ENCODE measurements at places on chromosomes 12 and 14. TPM values are rescaled to one million over a fixed set of nuclear protein-coding genes. Genes with fewer than 3 reads are reported as not detected.

- DNase-seq, result no peak
These were observed 4.0 kb downstream of the NCOR2 start for GRCh38 chr12:124563401-124563800.

Gene CMKLR1
- total RNA-seq, result 17.6 TPM

DNA sequence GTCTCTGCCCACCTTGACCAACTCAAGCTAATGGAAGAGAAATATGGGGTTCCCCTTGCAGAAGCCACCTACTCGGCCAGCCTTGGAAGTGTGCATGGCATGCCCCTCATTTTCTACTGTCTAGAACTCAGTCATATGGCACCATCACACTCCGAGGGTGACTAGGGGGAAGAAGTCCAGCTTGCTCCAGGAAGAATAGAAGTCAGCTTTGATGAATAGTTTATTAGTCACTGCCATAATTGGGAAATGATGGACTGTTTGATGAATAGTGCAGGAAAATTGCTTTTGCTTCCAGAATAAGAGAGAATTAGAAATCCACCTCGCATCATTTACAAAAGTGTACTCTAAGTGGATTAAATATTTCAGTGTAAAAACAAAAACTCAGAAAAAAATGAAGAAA, 1030.6 kb downstream of the VRK1 start:
- no peak for DNase-seq

GRCh38 chr12:84624601-84625000, 288.0 kb downstream of the SLC6A15 start:
- no peak for DNase-seq

- DNase-seq, result no peak
These were observed 169.8 kb downstream of the OTOGL start for GRCh38 chr12:80268924-80269749.

DNA sequence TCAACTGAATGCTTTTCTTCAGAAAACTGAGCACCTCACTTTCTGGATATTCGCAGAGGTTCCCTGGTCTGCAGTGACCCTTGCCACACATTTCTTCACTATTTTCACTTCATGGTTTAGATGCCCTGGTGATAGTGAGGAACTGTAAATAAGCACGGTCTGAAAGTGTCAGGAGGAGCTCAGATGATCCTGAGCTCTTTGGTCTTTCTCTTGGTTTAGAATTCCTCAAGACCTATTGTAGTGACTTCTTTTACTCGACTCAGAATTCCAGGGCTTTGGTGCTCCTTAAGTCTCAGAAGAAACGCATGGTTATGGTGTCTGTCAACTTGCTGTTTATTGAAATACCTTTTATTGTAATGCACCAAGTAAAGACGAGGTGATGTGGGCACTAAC, 84.0 kb downstream of the SAMD4A start:
- DNase-seq, result no peak

DNA sequence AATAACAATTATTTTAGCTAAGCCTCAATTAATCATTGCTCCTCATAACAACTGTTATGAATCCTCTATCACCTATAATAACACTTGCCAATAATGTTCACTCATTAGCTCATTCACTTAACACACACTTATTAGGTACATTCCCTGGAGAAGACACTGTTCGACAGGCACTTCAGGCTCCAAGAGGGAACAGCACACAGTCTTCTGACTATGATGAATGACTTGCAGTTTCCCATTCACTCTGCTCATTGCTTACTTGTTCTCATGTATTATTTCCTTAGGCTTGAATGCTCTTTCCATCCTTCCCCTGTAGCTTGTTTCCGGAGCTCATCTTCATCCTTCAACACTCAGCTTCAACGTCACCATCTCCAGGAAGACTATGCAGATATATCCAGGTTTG, 437.3 kb downstream of the TMEM132D start:
- no peak for DNase-seq

DNA sequence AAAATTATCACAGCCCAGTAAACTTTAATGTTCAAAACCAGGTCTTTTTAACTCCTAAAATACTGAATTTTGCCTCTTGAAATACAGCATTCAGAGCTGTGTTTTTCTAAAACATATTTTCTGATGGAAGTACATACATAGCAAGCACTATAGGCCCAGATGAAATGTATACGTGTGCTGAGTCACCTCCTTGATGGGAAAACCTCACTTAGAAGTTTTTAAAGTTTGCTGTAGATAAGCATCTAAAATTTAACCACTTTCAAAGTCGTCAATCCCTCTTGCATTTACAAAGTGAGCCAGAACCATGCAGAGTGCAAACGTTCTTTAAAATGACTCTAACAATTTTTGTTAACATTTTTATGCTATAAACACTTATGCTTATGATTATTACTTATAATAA, 618.8 kb downstream of the RPS29 start:
- DNase-seq, result no peak

Gene C12orf60
- total RNA-seq, result 3.6 TPM

DNA sequence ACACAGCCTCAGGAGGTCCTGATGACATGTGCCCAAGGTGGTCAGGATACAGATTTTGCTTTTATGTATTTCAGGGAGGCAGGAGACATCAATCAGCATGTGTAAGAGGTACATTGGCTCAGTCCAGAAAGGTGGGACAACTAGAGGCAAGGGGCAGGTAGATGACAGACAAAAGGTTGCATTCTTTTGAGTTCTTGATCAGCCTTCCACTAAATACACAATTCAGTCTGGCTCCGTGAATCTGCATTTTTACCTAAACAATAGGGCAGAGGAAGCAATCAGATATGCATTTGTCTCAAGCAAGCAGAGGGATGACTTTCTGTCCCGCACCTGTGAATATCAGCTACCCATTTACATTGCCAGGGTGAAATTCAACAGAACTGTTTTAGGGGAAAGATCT, 178.6 kb downstream of the KSR2 start:
- DNase-seq, result no peak

GRCh38 chr12:51321882-51322281, 2.1 kb downstream of the BIN2 start:
- DNase-seq, result no peak

- no peak for DNase-seq
These were observed 159.7 kb downstream of the TTLL5 start for GRCh38 chr14:75820761-75821160.

Gene TGFB3
- total RNA-seq, result 90.7 TPM

DNA sequence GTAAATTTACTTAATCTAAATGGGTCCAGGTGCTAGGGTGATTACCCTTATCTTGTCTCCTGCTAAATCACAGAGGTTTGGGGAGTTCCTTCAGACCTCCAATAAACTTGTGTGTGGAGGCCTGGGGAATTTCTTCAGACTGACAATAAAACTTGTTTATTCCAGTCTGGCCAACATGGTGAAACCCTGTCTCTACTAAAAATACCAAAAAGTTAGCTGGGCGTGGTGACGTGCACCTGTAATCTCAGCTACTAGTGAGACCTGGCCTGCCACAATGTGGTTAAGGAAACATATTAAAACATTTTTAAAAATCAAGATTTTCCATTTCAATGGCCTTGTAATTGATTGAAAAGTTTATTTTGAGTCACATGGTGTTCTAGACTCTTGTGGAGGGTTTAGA, 126.9 kb upstream of the FGD4 start:
- DNase-seq, result no peak

DNA sequence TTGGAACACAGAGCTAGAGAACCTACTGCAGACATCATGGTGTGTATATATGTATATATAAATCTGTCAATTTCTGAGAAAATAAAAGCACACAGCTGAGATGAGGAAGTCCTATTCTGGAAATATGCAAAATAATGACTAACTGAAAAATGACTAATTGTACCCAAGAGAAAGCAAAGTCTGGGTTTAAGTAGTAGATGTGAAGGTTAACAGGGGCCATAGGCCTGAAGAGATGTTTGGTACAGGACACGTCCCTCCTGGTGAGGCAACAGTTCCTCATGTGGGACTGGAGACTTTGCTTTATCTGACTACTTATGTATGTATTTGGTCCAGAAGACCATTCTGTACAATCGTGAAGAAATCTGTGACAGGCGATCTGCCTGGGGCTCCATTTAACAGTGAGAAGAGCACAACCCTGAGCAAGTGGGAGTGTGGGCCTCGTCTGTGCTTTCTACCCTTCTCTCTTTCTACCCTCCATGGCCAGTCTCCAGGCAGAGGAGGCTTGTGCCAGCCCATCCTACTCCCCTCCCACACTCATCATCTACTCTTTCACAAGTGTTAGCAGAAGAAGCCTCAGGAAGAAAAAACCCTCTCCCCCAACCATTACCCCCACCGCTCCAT, 67.5 kb downstream of the SLC41A2 start:
- DNase-seq, result no peak

DNA sequence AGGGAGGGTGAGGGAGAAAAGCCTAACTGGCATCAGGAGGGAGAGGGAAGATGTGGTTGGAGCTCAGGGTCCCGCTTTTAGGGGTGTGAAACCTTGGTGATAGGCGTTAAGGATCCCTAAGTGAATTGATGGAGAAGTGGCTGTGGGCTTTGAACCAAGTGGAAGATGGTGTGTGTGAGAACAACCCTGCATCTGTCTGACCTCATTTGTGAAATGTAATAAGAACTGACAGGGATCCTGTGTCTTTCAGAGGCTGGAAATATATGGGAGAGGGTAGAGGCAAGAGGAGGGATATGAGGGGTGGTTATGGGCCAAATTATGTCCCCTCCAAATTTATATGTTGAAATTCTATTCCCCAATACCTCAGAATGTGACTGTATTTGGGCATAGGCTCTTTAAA, 63.8 kb upstream of the NRXN3 start:
- DNase-seq, result no peak

GRCh38 chr14:77985211-77985615, 185.0 kb upstream of the NRXN3 start:
- DNase-seq, result no peak

DNA sequence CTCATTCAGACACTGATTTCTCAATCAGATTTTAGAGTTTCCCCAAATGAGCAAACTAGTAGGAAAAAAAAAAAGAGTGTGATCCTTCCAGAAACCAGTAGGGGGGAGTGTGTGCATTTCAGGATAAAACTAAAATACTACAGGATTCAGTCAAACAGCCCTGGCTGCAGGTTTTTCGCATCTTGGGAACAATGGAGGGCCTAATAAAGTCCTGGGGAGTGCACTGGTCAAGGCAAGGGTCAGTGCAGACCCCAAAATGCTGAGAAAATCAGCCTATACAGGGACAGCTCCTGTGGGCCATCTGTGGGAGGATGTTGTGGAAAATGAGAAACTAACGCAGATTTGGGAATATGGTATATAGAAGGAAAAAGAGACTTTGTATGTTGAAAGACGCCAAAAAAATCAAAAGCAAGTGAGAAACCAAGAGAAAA, 22.2 kb upstream of the ABCD4 start:
- DNase-seq, result no peak

DNA sequence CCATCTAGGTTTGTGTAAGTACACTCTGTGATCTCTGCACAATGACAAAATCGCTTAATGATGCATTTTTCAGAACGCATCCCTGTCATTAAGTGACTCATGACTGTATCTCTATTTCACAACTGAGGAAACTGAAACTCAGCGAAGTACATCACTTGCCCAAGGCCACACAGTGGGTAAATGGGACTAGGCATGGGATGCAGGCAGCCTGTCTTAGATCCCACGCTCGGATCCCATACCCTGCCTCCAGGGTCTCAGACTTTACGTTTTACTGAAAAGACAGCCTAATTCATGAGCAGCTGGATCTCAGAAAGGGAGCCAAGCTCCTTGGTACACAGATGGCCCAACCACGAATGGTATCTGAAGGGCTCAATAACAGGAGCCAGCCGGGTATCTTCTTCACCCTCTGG, 2.4 kb upstream of the MLEC start:
- DNase-seq, result no peak

GRCh38 chr12:106333010-106333409, 24.5 kb upstream of the POLR3B start:
- DNase-seq, result no peak

- DNase-seq, result no peak
These were observed 581 bp downstream of the ARG2 start for GRCh38 chr14:67620217-67620785.

Gene CFAP54
- total RNA-seq, result 6.8 TPM
